CD8-positive, alpha-beta T cell (primary cell): ENCODE measurements at places on chromosomes 12 and 14.

DNA sequence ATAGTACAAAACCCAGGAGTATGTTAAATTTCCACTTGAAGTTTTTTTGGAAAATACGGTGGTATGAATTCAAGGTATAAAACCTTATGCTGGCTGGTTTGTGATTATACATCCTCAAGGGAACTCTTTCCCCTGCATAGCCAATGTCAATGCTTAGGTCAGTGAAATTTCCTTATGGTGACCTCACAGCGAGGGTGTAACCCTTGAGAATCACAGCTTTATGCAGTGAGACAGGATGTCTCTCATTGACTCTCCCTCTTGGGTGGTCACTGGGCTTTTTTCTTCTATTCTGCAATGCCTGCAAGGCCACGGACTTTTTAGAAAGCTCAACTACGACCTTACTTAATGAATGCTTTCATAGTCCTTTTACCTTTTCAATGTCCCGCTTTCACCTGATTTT is 64.4 kb downstream of the TMTC1 start:
- no peak for DNase-seq

GRCh38 chr12:49867570-49868341 is 24.9 kb upstream of the BCDIN3D start:
- no peak for DNase-seq

- DNase-seq: no peak
These were observed 421 bp upstream of the RBMS2 start for GRCh38 chr12:56521209-56521589.

GRCh38 chr12:57340104-57340503 is 89.1 kb upstream of the STAC3 start:
- no peak for DNase-seq

DNA sequence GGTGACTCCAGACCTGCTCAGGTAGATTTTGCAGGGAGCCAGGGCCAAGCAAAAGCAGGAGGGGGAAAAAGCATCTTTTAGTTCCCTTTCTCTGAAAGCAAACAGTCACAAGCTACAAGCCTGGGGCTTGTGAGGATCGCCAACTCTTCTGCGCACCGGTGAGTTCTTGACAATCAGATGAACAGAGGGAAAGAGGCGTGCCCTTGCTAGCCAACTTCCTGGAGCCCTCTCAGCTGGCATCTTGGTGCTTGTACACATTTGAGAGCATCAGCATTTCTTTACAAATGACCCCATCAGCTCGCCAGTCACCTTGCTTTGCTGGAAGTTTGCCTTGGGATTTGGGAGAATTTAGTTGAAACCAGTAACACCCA is 55.5 kb downstream of the ZNF664 start:
- no peak for DNase-seq

DNA sequence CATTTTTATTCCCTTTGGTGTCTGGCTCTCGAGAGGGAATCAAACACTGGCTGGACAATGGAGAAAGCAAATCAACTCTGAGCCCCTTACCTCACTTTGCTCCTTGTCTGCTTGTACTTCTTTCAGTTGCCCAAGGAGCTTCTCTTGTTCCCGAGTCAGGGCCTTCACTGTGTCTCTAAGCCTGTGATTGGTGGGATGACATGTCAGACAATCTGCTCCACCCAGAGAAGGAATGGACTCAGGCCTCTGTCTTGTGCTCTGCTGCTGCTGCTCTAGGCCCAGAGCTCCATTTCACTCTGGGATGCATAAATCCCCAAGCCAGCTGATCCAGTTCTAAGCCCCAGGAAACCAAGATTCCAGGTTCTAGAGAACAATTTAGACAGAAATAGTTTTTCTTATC is 7.6 kb downstream of the CALCOCO1 start:
- no peak for DNase-seq

GRCh38 chr14:101033006-101033405 is 129.5 kb upstream of the RTL1 start:
- DNase-seq: no peak

DNA sequence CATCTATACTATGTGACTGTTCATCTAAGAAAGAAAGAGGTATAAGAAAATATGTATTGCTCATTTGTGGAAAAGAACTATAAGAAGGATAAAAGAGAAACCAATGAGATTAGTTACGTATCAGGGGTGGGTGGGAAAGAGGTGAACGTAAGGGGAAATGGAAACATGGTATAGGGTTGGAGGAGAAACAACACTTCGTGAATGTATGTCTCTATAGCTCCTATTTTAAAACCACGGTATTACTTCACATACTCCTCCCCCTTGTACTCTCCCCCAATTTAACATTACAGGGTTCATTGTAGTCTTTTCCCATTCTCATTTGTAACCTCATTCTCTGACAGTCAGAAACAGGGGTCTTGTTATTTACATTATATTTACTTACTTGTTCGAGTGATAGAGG is 120.4 kb downstream of the FOXG1 start:
- no peak for DNase-seq

DNA sequence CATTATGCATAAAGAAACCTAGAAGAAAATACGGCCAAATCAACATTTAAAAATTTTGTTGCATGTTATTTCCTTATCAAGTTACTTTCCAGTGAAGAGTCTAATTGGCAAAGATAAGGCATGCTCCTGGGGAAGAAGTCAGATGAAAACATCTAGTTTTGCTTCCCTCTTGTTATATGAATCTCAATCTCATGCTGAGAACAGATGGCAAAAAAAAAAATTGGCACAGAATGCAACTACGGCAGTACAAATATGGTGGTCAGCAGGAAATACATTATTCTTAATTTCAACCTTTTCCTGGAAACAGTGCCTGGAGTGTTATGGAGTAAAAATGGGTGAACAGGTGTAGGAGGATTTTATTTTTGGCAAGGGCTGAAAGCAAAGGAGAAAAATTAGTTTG is 32.8 kb downstream of the HECTD4 start:
- DNase-seq: no peak

DNA sequence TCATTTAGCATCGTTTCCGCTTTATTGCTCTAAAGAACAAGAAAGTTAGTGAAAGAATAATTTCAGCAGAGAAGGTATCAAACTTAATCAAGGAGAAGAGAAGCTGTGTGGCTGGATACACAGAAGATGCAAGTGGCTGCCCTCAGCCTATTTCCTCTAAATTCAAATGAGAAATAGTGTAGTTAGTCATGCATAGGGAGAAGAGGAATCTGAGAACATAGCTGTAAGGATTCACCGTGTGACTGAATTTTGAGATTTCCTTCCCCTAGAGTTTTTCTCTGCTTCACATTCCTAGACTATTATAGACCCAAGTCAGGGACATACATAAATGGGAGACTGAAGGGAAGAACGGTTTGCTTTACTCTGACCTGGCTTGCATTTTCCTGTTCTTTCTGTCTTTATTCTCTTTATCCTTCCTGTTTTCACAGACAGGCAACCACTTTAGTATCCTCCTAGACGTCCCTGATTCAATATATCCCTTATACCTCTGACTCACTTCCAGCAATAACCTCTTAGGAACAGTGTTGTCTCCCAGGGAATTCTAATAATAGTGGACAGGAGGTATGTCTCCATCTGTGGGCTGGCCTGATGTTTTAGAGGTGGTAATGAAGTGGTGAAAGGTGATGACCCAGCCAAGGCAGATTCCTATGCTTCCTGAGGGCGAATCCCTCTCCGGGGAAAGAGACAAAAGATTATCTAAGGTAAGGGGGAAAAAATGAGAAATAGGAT is 7.0 kb downstream of the RNASE10 start:
- no peak for DNase-seq

GRCh38 chr12:80825506-80825905 is 108.8 kb downstream of the MYF5 start:
- DNase-seq: no peak

GRCh38 chr14:105484069-105484996 is 2.4 kb upstream of the CRIP1 start:
- DNase-seq: peak; percentile 47

GRCh38 chr12:27460471-27460978 is 14.0 kb downstream of the SMCO2 start:
- DNase-seq: no peak

DNA sequence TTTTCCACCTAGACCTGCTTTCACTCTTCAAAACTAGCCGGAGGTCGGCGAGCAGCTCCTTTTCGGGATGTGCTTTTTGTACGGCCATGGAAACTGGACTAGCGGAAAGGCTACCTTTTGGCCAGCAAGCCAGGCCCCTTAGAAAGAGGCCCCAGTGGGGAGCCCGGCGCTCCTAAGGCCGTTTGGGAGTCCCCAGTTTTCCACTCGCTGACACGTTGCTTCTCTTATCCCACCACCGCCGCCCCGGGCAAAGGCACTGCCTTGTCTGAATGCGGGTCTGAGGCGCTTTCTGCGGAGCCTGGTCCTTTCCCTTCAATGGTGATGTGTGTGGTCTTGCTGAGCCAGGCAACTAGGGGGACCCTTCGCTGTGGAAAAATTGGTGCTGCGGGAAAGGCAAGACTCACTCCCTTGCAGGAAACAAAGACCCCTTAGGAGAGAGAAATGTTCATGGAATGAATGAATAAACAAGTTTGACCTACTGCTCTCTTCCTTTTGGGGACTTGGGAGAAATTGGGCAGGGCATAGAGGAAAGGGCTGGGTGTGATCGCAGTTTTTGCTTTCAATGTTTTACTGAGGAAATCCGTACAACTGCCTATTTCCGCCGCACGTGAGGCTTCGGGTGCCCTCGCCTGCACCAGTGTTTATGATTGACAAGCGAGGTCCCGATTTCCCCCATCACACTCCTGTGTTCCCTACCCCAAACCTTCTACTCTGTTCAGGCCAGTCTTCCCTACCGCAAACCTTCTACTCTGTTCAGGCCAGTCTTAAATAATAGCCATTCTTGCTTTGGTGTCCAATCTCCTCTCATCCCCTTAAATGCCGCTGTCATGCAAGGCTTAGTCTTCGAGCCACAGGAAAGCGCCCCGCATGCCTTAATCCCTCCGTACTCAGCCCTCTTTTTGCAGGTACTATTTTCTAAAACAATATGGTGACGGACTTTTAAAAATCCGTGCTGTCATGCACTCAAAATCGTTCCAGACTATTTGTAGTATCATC is 1.0 kb upstream of the SLC38A2 start:
- peak; percentile 75 for DNase-seq

DNA sequence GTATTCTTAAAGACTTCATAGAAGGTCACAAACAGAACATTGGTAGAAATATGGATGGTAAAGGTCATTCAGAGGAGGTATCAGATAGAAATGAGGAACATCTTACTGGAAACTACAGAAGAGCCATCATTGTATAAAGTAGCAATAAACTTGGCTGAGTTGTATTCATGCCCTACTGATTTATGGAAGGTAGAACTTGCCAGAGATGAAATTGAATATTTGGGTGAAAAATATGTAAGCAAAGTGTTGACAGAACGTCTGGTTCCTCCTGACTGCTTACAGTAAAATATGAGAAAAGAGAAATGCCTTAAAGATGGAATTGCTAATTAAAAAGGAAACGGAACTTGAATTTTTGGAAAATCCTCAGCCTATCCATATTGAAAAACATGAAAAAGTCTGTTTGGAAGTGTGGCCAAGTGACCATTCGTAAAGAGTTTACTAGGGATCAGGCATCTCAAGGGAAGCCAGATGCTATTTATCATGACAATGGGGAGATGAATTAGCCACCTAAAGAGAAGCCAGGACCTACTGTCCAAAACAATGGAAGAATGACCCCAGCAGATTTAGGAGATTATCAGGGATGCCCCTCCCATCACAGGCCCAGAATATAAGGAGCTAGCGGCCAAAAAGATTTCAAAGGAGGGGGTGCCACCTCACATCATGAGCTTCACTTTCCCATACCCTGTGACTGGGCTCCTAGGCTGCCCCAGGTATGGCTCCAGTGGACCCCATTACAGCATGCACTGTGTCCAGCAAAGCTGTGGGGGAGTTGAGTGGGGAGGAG is 189.3 kb downstream of the ITPR2 start:
- DNase-seq: no peak

DNA sequence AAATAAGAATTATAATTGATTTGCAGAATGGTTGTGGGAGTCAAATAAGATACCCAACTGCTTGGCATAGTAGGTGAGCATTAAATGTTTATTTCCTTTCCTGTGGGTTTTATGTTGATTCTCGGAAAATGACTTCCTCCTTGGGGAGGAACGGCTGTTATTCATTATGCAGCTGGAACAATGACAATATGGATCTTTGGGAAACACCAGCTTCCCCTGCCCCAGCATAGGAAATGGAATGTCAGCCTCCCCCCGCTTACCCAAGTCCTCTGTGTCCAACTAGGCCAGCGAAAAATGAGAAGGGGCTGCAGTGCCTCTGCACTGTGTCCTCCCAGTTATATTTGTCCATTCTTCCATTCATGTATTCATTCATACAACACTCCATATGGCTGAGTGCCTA is 11.7 kb upstream of the CCDC177 start:
- no peak for DNase-seq

DNA sequence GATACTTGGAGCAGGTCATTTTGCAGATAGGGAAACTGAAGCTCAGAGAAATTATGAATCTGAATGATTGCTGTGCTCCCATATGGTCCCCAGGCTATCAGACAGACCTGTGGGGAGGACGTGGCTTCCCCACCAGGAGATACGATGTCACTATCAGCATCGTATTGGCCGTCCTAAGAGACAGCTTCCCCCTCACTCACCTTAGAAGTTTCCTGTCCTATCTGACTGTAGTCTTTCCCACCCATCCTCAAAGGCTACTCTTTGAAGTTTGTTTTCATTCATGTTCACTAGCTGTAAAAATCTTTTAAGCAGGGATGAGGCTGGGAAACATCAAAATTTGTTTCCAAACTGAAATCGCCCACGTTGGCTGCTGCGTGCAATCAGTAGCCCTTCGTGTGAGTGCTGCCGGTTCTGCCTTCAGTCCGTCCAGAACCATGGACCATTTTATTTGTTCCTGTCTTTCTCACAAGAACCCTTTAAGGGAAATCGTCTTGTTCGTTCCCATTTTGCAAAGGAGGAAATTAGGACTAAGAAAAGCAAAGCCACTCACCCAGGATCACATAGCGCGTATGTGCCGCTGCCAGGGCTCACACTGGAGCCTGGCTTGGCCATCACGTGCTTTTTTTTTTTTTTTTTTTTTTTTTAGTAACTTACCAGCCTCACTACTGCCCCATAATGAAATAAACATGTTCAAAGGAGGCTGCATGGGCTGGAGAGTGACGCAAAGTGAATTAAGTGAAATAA is 1.0 kb upstream of the KDM2B start:
- no peak for DNase-seq

GRCh38 chr14:80659783-80660182 is 281.8 kb downstream of the CEP128 start:
- no peak for DNase-seq

- no peak for DNase-seq
These were observed 321.3 kb downstream of the AEBP2 start for GRCh38 chr12:19760611-19761010.

DNA sequence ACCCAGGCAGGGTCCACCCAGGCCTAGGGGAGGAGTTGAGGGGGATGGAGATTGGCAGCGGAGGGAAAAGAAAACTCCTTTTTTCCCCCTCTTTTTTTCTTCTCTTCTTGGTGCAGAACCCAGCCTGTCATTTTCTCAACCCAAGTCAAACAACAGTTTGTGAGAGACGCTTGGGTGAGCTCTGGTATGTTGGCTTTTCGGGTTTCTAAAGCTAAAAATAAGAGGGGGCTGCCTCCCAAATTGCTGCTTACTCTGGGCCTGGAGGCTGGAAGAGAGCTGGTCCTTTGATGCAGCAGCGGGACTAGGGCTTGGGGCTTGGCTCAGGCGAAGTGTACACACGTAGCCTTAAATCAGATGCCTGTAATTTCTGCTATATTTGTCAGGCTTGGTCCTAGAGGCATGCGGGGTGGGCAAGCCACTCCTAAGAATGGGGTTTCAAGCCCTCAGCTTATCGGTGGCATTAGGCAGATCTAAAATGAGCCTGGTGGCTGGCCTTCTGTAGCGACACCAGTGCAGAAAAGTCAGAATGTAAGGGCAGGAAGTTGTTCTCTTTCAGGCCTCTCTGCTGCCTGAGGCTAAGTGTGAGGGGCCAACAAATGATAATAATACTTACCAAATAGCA is 816 bp upstream of the SLC8A3 start:
- no peak for DNase-seq
